OCI-M1 (cell line): ENCODE measurements at places on chromosomes 16 and 17.
A peak's percentile ranks its signal among the peaks of the same experiment; 100 is the strongest.

DNA sequence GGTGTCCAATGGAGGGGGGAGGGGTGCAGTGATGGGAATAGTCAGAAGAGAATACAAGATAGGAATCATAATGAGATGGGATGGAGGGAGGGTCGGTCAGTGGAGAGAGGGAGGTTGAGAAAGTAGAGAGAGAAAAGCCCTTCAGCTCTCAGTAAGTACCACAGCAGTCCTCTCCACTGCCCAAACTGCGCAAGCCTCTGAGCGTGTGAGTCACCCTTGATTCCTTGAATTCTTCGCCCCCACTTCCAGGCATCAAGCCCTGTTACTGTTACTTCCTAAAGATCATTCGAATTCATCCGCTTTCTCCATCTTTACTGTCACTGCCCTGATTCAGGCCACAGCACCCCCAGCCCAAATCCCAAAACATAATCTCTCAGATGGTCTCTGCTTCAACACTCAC, 2.5 kb downstream of the GUCY2D start:
- DNase-seq: no peak

DNA sequence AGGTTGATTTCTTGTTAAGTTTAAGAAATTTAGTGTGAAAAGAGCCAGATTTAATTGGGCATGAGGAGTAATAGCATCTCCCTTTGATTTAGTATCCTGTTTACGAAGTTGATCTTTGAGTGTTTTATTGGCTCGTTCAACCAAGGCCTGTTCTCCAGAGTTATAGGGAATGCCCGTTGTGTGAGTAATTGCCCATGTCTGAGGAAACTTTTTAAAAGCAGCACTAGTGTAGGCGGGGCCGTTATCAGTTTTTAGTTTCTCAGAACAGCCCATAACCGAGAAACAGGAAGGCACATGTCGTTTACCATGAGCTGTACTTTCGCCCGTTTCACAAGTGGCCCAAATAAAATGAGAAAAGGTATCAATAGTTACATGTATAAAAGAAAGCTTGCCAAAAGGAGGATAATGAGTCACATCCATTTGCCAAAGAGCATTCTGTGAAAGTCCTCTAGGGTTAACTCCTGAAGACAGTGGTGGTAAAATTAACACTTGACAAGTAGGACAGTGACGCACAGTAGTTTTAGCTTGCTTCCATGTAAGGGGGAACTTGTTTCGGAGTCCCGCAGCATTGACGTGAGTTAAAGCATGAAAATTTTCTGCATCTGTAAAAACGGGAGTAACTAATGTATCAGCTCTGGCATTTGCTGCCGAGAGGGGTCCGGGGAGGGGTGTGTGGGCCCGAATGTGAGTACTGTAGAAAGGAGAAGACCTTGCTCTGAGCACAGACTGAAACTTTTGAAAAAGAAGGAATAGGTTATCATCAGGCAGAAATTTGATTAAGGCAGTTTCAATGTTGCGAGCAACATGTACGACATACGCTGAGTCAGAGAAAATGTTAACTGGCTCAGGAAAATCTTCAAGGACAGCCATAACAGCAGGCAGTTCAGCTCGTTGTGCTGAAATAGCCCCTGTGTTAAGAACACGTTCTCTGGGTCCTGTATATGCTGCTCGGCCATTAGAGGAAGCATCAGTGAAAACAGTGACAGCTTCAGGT, 18.5 kb upstream of the KCTD5 start:
- peak; percentile 69 for DNase-seq

DNA sequence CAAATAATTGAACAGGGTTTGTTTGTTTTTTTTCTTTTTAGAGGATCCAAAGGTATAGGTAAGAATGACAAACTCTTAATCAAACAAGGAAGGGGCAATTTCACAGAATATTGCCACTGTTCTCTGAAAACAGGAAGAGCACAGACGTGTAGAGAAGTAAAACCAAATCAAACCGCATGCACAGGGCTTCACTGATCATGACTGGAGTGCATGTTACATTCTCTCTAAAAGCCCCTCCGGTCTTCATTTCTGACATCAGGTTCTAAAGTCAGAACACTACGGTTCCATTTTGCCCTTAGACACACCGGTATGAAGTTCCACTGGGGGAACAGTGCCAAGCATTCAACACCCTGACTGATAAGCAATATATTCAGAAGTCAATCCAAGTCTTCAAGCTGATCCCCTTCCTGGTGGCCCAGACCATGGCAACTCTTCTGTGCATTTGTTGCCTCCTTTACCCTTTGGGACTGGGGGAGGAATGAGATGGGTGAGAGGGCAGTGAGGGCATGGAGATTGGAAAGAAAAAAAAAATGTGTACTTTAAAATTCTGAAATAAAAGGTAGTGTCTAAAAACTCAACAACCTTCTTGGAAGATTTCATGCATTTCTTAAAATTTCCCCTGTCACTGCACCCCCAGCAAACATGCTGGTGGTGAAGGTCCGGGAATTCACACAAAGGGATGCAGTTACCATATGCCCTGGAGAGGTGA, 1.4 kb downstream of the MMD start:
- peak; percentile 87 for DNase-seq

DNA sequence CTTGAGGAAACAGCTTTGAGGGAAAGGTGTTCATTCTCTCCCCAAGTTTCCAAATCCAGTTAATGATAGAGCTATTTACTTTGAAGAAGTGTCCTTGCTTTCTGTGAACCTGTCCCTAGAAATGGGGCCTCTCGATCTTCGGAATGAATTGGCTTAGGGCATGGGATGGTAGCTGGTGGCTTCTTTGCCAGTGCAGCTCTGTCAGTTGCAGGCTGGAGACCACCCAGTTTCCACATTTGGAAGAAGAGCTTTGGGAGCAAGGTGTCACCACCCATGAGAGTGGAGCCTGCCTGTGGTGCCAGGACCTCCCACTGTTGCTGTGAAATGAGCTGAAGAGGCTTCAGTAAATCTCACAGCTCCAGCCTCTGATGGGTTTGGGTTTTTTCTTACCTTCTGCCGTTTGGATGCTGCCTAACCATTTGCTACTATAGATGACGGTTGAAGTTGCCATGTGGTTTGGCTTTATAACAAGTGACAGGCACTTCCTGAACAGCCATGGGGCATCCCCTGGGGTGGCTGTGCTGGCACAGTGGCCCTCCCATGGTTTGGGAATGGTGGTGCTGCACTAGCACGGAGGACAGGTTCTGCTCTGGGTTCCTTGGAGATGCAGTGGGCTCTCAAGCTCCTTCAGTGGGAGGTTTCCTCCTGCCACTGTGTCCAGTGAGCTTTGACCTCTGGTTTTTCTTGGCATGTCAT, 19.5 kb upstream of the SLC5A10 start:
- DNase-seq: no peak

GRCh38 chr16:13895516-13895915, 24.4 kb upstream of the ERCC4 start:
- no peak for DNase-seq

- DNase-seq: no peak
These were observed 10.4 kb downstream of the IFT140 start for GRCh38 chr16:1601489-1601888.

DNA sequence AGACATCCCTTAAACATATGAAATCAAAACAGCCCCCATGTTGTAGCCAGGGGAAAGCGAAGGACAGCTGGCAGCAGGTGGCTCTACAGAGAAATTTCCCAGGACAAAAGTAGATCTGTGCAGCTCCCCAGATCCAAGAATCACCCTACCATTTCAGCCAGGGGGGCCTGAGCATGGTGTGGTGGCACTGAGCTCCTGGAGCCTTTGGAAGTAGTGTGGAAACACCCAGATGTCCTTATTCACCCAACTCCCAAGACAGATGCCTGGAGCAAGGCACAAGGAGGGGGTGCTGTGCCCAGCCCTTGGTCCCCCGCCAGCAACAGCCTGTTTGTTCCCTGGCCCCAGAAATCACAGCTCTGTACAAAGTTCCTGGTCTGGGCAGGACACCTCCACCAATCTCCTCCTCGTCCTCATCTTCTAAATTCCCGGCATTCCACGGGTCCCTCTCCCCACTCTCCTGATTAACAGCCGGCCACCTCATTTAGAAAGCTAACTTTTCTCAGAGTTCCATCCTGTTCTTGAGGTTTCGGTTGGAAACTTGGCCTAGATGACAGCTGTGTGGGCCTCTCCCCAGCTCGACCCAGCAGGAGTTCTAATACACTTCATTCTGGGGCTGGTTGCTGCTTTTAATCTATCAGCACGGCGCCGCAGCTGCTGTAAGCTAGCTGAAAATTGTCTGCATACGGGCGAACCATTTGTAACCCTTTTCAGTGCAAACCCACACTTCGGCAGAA, 191.1 kb downstream of the C16orf78 start:
- DNase-seq: no peak

DNA sequence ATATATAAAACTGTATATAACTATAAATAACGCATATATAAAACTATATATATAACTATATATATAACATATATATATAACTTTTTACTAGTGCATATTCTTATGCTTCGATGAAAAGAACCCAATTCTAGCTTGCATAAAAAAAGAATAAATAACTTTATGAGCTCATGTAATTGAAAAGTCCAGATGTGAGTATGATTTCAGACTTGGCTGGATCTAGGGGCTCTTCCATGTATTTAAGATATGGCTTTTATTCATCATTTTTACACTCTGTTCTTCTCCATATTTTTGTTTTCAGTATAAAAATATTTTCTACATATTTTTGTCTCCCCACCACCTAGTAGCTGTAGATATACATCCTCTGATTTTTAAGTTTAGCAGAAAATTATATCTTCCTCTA, 417.5 kb downstream of the CDH11 start:
- no peak for DNase-seq

DNA sequence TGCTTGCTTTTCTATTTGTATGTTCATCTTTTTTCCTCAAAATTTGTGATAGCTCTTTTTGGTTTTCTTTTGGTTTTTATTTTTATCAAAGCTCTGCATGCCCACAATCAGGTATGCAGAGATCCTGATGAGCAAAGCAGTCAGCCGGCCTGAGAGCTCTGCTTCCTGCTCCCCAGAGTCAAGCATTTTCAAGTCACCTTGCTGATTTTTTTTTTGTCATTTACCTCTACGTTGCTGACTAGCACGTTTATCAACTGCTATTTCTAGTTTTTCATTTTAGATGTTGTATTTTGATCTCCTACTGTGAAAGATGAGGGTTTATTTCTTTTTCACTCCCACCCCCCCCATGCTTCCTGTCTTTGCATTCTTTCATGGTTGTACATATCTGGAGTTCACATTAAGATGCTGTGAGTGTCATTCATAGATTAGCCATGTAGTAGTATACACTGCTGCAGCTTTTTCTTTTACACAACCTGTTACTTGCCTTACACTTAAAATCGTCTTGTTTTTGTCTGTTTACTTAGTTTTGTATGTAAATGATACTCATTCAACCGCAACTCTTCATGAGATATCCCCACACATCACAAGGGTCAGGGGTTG, 196.2 kb downstream of the LGALS9B start:
- no peak for DNase-seq

DNA sequence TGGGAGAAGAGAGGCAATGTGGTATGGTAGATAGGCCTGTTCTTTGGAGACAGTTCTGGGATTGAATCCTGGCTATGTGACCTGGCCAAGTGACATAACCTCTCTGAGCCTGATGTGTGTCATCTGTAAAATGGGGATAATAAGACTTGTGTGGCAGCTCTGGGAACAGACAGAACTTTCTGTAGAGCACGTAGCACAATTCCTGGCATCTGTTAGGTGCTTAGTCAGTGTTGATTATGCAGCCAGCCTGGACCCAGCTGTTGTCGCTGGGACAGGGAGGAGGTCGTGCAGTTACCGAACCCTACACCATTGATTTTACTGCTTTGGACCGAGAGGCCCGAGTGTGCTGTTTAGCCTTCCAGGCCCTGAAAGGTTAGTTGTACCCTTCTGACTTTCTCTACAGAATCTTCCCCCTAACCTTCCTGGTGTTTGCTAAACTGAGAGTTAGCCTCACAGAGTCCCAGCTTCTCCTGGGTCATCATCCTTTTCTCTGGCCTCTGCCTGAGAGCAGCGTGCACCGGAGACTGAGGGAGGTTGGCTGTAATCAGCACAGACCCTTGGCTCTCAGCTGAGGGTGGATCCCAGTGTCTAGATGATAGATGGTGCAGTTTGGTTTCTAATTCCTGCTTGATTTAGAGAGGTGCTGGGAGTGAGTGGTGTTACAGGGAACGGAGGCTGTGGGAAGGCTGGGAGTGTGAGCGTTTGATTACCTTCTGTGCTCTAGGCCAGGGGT, 31.9 kb downstream of the MSI2 start:
- DNase-seq: no peak

- no peak for DNase-seq
These were observed 50.7 kb upstream of the RPL38 start for GRCh38 chr17:74152591-74153455.

- DNase-seq: no peak
These were observed 376.6 kb upstream of the XYLT1 start for GRCh38 chr16:17847234-17847795.
